ENCODE measurements at places on chromosomes 5 and 9. TPM values are rescaled to one million over a fixed set of nuclear protein-coding genes. Genes with fewer than 3 reads are reported as not detected.

MSMP gene
- total RNA-seq, result not detected

GRXCR2 gene
- total RNA-seq, result not detected

PHF2 gene
- total RNA-seq, result 22.8 TPM

GRCh38 chr5:30759731-30760130 lies 433.8 kb upstream of the CDH6 start:
- no peak for DNase-seq

- DNase-seq, result no peak
These were observed 471.5 kb downstream of the HINT1 start for GRCh38 chr5:130693509-130693908.

DNA sequence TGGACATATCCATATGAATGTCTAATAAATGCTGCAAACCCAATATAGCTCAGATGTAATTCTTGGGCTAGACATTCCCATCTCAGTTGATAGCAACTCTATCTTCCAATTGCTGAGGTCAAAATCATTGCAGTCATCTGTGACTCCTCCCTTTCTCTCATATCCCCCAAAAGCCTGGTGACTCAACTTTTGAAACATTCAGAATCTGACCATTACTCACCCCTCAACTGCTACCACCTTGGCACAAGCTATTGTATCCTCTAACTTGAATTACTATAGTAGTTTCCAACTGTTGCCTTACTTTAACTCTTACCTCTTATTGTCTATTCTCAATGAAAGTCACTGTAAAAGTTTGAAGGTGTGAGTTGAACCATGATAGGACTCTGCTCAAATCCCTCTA lies 600.1 kb upstream of the RGMB start:
- DNase-seq, result no peak

DNA sequence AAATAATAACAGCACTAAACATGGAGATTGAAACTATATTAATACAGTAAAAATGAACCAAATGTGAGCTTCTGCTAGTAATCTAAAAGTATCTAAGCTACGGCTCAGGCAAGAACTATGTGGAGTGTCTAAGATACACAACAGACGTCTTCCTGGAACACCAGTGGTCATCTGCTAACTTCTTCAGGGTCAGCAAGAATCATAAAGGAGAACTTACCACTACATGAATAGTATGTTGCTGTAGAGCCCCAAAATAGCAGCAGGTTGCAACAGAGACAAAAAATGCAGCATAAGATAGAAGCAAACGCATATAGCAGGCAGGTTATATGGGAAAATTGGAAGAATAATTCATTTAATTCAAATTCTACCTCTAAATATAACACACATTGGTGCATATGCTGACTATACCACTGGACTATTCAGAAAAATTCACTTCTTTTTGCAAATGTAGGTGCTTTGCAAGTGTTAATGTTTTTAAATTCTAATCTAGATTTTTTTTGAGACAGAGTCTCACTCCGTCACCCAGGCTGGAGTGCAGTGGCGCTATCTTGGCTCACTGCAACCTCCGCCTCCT lies 27.1 kb downstream of the DCTN4 start:
- no peak for DNase-seq

DNA sequence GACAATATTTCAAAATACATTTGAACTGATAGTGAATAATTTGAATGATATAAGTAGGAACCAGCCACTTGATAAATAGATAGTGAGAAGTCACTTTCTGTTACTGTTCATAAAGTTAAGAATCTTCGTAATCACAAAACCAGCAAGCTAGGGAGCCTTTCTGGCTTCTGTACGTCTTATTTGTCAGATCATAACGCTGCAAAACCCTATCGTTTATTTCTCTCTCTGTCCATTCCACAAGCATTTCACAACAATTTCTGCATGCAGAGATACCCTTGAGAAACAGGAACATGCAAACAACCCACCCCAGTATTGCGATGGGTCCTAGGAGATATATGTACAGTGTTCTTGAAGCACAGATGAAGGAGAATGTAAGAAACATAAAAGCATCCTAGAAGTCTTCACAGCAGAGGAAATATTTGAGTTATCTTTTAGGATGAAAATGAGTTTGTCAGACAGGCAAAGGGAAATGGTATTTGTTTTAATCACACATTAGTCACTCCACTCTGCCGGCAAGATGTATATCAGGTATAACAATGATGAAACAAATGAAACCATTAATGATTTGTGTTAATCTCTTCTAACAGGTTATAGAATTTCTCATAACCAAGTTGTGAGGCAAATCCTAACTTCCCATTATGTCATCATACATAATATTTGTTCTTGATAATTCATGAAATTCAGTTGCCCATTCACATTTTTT lies 668.7 kb upstream of the FTMT start:
- no peak for DNase-seq

GRCh38 chr5:134437340-134437846 lies 25.7 kb upstream of the CDKN2AIPNL start:
- no peak for DNase-seq

- no peak for DNase-seq
These were observed 6.7 kb upstream of the MTMR12 start for GRCh38 chr5:32319392-32319791.

DNA sequence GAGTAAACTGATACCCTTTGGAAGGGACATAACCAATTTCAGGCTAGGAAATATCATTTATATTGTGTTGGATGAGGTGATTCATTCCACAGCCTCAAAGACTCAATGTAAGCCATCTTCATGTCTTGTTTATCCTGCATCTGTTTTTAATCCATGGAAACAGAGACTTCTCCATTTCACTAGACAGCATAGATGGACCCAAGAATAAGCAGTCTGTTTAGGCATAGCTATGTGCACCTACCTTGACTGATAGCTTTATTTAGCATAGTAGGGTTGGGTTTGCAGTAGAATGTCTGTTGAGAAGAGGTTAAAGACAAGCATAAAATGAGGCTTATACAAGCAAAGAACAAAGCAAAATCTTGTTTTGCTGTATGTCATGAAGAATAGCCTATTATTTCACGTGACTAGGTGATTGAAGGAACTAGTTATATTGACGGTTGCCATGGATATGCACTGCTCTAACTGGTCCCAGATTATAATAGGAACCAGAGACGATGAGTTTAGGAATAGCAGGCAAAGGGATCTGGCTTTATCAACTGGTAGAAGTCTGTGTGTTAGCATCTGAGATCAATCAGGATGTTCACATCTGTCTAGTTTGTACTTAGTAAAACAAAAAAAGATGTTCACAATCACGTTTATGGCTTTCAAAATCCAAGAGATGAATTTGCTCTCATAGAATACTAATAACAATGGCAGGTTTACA lies 154.8 kb upstream of the KLF9 start:
- no peak for DNase-seq

GRCh38 chr5:126384985-126385384 lies 38.2 kb upstream of the GRAMD2B start:
- DNase-seq, result no peak

- no peak for DNase-seq
These were observed 16.4 kb downstream of the PAIP2 start for GRCh38 chr5:139358064-139358463.

- DNase-seq, result peak; percentile 20
These were observed 621 bp downstream of the CEP72 start for GRCh38 chr5:612498-613424.

DNA sequence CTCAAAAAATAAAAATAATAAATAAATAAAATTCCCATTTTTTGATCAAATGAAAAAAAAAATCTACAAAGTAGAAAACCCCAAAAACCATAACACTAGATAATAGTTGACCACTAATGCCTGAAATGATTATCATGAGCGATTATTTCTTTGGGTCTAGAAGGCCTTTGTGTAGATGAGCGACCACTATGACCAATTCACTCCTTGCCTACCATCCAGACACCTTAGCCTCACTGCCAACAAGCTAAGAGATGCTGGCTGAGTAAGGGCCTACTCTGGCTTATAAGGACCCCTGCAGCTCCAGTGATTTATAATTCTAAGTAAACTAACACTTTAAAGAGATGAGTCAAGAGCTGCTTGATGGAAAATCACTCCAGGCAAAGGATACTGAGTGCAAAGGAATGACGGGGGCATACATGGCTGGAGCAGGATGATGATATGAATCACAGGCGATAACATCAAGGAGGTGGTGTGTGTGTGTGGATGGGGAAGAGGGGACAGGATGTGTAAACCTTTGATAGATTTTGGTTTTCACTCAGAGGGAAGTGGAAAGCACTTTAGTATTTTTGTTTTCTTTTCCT lies 4.8 kb upstream of the F2RL1 start:
- no peak for DNase-seq

DNA sequence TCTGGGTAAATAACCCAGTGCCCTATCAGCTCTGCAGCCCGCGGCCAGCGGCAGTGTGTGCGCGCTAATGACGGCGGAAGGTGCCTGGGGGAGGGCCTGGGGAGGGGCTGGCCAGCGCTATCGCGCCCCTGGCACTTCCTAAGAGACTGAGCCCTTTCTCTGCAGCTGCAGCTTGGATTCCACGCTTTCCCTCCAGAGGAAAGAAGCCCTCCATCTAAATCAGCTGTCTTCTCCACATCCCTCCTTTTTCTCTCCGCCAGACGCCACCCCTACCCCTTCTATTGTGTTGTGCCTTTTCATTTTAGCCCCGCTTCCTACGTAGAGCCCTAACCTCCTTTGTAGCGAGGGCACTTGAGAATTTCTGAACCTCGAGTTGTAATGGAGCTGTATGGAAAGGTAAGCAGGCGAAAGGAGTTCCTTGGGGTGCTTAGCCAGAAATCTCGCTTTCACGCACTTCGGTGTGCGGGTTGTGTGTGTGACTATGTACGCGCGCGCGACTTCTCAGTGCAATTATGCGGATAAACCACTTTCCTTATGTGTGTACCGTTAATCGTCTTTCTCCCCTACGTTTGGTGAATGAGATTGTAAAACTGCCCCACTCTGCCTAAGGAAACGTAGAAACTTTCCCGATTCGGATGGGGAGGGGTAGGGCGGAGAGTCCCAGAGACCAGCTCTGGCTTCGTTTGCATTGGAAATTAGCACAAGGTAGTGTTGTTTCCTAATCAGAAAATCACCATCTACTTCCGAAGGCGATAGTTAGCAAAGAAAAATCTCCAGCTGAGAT lies 664 bp upstream of the RAB3C start:
- no peak for DNase-seq

GRCh38 chr5:29995154-29995553 lies 1198.3 kb upstream of the CDH6 start:
- DNase-seq, result no peak
